ENCODE measurements at places on chromosomes 2 and 18.

GRCh38 chr18:65753520-65753919 is 2.7 kb downstream of the CDH7 start:
- no peak for DNase-seq

DNA sequence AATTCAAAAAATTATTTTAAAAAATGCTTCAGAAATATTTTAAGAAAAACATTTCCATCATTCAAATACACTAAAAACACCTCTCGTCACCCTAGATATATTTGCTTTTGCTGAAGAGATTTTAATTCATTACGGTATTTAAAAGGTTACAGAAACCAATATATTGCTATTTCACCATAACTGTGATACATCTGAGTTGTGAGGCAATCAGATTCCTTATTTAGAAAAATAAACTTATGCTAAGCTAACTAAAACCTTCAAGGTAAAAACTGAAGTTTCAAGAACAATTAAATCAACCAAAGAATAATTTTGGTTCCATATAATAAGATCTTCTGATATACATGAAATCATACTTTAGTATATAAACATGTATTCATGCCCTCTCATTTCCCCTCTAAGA is 32.8 kb downstream of the PELI1 start:
- no peak for DNase-seq

DNA sequence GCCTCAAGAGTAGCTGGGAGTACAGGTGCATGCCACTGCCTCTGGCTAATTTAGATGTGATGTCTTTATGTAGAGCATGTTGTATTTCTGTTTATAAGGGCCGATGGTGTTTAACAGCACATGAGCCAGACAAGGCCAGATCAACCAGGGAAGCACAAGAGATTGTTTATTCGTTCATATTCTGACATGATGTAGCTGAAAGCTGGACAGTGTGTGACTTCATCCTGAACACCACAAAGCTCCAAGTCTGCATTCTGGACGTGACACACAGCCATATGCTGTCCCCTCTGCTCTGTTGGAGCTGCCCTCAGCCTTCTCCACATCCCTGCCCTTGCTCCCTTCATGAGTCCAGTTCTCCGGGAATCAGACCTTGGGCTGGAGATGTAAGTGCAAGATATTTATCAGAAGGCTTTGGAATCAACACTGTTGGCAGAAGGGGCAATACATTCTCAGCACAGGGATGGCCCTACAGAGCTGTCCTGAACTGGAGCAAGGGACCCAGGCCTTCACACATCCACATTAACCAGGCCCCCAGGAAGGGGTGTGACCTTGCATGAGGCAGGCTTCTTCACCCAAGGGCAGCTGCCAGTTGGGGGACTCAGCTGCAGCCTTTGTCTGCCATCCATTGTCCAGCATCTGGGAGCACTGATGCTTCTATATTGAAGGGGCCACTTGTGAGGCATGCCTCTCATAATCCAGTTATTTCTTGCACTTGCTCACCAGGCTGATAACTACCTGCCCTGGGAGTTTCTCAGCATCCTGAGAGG is 38.5 kb downstream of the EDAR start:
- DNase-seq: no peak

DNA sequence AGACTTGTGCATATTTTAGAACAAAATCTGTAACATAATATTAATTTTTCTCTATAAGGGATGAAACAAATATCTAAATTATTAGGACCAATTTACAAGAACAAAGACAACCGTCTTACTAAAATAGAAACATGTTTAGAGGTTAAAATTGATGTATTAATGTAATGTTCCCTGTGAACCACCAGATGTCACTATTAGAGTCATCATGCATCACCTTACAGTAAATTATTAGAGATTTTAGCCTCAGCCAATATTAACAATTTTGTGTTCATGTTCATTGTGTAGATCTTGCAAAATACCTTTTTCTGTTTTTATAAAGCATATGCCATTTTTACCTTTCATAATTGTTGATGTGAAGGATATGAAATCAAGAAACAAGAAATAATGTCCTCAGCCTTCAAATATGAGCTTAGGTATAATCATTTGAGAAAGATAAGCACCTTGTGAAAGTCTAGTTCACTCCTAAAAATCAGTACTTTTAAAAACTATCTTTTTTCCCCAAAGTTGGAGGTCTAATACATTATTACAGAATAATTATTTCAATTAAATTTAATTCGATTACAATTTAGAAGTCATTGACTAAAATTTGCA is 344.3 kb upstream of the KCNH7 start:
- no peak for DNase-seq

DNA sequence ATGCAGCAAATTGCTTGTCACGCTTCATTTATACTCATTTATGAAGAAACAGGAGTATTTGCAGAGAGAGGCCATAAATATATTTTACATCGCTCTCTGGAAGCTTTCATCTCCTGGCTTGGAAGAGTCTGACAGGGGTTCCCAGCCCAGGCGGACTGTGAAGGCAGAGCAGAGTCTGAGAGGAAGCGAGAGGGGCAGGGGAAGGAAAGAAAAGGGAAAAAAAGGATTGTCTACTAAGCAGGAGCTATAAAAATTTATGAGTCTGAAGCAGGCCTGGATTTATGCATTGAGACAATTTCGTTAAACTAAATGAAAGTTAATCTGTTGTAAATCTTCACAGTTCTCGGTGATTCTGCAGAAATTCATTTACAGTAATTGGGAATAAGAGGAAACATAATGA is 143.9 kb upstream of the GYPC start:
- no peak for DNase-seq

GRCh38 chr2:131016826-131017741 is 76.2 kb downstream of the FAM168B start:
- no peak for DNase-seq

GRCh38 chr18:75128911-75129716 is 79.8 kb downstream of the PTGR3 start:
- no peak for DNase-seq

- no peak for DNase-seq
Observed at GRCh38 chr2:25401307-25402026, 59.7 kb upstream of the DNMT3A start.

DNA sequence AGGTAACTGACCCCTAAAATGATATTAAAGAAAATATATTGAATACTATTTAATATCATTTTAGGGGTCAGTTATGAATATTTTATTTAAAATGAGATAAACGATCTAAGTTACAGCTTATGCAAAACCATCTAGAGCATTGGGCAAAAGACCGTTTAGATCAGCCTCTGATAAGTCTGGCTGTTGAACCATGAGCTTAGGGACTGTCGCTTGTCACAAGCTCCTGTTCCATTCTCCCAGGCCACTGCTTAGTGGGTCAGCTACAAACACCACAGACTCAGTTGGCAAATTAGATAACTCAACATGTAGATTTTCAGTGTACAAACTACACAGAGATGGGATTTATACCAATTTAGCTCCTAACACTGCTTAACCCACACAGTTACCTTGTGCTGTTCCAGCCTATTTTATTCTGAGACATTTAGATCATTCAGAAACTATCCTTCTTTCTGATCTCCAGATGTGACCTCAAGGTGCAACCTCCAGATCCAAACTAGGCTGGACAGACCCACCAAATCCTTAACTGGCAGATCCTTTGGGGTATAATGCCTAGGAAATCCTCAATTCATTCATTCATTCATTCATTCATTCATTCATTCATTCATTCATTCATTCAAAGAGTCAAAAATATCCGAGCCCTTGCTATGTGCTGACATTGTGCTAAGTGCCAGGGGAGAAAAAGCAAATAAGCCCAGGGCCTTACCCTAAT is 82.8 kb downstream of the HRH4 start:
- no peak for DNase-seq

- no peak for DNase-seq
Observed at GRCh38 chr2:140597836-140598235, 1533.0 kb downstream of the LRP1B start.

- no peak for DNase-seq
Observed at GRCh38 chr18:23227726-23228070, 92.4 kb downstream of the CABLES1 start.

DNA sequence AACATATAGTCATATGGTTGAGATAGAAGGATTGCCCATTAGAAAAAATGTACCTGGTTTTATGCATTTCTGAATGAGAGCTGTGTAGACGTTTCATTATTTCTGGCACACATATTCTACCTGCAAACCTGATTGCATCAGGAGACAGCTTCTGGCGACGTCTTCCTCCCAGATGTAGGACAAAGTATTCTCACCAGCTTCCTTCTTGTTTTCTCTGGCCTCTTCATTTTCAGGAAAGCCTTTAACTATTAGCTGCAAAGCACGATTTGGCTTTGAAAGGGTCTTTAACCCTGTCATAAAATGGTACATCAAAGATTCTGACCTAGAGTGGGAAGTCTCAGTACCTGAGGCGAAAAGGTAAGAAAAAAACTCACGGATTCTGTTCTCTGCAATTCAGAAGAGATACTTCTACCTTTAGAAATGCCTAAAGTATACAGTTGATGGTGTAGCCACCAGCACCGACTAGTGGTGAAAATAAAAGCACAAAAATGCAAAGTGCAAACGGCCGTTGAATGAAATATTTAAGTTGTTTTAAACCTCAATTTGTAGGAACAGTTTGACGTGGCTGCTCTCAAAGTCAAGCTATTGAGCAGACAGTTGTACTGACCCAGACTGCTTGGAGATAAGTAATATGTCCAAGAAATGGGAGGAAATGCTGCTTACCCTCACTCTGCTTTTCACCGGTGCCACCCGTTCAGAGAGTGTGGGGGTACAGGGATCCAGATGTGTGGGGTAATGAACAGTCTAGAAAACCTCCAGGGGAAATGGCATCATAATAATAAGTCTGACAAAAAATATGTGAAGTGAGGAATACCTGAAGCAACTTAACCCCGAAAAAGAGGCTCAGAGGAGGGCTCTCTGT is 20.2 kb downstream of the IL18RAP start:
- DNase-seq: peak; percentile 65

- DNase-seq: no peak
Observed at GRCh38 chr2:121362774-121363173, 77.8 kb upstream of the TFCP2L1 start.

DNA sequence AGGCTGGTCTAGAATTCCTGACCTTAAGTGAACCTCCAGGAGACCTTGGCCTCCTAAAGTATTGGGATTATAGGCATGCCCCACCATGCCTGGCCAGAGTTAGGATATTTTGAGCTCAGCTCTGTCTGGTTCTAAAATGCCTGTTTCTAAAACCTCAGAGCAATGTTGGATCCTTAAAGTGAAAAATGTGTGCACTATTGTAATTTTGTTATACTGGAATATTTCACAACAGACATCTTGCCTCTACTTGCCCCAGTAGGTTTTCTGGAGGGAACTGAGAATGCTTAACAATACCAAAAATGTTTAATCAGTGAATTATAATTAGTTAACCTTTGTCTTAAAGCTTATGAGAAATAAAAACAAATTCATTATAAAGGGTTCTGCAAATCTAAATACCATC is 144.6 kb upstream of the CCDC195 start:
- DNase-seq: no peak

DNA sequence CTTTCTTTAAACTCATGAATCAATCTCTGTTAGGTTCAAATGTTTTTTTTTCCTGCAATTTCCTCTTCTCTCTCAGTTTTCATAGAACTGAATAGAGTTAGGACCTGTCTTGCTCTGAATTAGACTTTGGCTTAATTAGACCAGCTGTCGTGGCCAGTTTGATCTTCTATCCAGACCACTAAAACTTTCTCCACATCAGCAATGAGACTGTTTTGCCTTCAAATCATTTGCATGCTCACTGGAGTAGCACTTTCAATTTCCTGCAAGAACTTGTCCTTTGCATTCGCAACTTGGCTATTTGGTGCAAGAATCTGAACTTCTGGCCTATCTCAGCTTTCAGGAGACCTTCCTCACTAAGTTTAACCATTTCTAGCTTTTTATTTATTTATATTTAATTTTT is 2002.2 kb upstream of the PIK3C3 start:
- no peak for DNase-seq

DNA sequence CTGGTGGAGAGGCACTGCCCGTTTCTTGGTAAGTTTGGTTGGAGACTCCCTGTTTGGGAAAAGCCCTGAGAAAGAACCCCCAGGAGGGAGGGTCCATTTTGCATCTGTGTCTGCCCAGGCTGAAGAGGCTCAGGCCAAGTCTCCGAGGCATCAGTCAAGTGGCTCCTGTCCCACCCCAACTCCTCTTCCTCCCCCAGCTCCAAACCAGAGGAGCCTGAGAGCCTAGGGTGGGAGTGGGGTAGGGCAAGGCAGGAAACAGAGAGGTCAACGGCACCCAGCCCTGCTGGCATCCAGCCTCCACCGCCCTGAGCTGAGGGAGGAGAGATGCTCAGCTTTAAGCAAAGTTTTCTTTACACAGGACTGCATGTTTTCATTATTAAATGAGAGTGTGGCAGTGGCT is 38.2 kb downstream of the CYP27C1 start:
- DNase-seq: no peak

DNA sequence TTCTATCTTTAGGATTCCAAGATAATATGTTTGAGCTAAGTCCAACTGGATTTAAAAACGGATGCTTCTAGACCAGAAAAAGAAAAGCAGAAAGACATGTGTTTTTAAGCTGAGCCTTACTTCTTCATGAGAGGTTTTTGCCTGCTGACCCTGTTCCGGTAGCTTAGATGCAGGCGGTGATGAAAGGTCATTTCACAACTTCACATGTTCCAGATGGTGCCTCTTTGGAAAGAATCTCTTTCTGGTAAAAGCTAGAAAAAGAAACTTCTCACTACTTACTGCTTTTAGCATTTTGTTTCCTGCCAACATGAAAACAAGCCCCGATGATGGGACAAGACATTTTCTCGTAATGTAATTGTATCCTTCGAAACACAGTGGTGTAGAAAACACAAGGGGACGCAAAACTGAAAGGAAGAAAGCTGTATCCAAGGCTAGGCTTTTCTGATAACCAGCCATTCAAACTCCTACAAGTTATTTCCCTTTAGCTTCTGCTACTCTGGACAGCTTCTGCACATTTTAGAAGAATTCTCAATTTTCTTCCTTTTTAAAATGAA is 407.3 kb upstream of the LYPD1 start:
- DNase-seq: no peak

- no peak for DNase-seq
Observed at GRCh38 chr2:161746891-161747535, 122.8 kb downstream of the SLC4A10 start.

- no peak for DNase-seq
Observed at GRCh38 chr18:62832282-62832681, 116.9 kb downstream of the PHLPP1 start.

DNA sequence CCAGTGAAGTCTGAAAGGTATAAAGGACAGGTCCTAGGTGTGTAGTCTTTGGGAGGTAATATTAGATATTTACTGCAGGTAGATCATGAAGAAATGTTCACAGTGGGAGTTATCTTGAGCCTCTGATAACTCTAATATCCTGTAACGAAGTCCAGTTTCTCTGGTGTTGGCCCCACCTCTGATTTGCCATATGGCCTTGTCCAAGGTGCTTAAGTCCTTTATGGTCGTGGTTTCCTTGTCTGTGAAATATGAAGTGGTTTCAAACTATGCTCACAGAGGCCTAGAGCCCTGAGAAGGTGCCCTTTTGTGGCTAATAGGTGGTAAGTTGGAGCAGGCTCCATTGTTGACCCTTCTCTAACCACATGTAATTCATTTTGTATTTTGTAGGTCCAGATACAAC is 190.7 kb downstream of the ICOS start:
- DNase-seq: no peak
